NCI-H1417 (cell line): ENCODE measurements at places on chromosomes 12 and 14.

- no peak for DNase-seq
These were observed 58.1 kb downstream of the IFT81 start for GRCh38 chr12:110182281-110182680.

DNA sequence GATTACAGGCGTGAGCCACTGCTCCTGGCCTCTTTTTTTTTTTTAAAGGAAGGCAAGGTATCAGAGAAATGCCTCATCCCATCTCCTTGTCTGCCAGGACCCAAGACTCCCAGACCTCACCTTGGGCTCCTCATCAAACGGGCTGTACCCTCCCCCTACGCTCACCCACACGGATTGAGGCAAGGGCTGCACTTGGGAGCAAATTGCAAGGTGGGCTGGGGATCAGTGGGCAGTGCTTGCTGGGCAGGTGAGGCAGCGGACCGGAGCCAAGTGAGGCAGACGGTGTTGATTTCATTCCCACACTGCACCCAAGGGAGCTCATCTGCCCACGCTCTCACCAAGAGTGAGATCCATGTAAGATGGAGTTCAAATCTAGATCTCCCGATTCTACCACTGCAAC lies 41.0 kb upstream of the DICER1 start:
- DNase-seq = no peak

GRCh38 chr14:63782683-63783389 lies 55.0 kb upstream of the SGPP1 start:
- no peak for DNase-seq

- DNase-seq = no peak
These were observed 43.6 kb downstream of the KIF26A start for GRCh38 chr14:104181761-104182530.

- peak; percentile 66 for DNase-seq
These were observed 37.8 kb upstream of the OR4E1 start for GRCh38 chr14:21711360-21711961.

DNA sequence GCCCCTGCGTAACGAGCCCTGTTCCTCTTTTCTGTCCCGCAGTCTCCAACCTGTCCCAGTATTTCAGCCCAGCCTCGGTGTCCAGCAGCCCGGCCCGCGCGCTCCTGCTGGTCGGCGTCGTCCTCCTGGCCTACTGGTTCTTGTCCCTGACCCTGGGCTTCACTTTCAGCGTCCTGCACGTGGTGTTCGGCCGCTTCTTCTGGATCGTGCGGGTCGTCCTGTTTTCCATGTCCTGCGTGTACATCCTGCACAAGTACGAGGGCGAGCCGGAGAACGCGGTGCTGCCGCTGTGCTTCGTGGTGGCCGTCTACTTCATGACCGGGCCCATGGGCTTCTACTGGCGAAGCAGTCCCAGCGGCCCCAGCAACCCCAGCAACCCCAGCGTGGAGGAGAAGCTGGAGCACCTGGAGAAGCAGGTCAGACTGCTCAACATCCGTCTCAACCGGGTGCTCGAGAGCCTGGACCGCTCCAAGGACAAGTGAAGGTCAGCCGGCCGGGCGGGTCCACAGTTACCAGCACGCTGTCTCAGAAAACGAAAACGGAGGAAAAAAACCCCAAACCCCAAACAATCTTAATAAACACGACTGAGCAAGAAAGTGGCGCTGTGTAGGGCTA lies 31.6 kb downstream of the BRI3BP start:
- DNase-seq = no peak

- no peak for DNase-seq
These were observed 122.3 kb upstream of the CNOT2 start for GRCh38 chr12:70120970-70121369.

GRCh38 chr14:61065656-61066055 lies 84.6 kb downstream of the SLC38A6 start:
- peak; percentile 76 for DNase-seq

DNA sequence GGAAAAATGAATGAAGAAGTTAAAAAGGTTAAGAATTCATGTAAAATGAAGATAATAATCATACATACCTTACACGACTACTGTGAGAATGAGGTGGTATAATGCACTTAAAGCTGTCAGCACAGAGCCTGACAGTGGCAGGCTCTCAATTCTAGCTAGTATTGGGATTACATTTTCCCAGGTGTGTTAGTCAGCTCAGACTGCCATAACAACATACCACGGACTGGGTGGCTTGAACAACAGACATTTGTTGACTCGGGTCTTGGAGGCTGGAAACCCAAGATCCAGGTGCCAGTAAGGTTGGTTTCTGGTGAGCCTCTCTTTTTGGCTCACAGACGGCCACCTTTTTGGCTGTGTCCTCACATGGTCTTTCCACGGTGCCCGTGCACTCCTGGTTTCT lies 167.8 kb downstream of the CHST11 start:
- DNase-seq = no peak

- DNase-seq = no peak
These were observed 6.2 kb downstream of the OR4K17 start for GRCh38 chr14:20116748-20117147.

DNA sequence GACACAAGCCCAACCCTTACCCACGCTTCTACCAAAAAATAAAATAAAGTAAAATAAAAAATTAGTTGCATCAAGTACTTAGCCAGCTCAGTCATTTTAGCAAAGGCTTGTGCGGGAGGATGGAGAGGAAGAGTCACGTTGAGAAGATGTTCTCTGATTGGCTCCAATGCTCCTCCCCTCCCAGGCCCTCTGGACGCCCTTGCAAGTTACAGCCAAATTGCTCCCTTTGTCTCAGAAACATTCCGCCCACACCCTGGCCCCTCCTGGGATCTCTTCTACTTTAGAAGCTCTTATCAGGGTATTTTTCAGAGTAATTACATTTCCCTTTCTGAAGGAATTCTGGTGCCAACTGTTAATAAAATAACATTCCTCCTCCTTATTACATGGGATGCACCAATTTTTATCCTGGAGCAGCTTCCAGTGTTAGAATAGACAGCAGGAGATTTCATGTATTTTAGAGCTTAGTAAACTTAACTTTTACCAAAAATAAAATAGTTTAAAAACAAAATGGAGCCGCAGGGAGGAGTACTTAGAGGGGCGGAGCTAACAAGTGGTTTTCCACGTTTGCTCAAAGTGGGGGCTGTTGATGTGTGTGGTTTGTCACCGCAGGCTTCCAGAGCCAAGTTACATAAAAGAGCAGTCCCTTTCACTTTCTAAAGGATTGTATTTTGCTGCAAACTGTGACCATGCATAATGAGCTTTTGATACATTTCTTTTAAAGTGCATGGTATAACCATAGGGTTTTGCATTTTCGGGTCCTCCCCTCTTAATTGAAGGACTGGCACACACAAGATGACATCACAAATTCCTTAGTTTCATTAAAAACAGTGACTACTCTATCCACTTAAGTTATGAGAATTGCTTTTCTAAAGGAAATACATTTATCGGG lies 71.7 kb upstream of the RAP1B start:
- no peak for DNase-seq

DNA sequence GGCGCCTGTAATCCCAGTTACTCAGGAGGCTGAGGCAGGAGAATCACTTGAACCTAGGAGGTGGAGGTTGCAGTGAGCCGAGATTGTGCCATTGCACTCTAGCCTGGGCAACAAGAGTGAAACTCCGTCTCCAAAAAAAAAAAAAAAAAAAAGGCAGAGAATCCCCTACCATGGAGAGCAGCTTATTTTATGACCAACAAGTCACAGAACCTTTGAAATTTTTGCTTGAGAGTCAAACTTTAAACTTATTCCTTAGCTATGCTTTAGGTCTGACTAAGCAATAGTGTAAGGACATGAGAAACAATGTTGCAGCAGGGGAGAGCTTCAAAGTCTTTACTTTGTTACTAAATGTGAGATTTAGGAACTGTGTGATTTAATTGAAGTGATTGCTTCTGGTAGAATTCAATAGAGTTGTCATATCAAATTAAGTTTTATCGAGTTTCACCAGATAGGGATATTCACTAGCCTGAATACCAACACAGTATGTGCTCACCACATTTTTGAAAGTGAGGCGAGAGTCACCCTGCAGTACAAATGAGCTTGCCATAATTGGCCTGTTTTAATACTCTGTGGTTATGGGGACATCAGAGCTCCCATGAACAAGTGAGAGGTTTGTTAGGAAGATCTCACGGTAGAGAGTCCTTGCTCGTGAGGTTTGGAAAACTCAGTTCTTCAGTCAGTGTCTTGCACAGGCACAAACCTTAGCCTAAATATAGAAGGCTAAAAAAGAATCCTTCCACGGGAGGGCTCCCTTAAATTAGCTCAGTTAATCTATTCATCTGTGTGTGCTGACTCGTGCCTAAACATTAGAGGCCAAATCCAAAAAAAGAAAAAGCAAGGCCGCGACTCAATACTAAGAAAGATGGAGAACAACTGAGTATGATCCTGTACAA lies 108.6 kb downstream of the SAMD4A start:
- no peak for DNase-seq

GRCh38 chr12:15918066-15918465 lies 6.9 kb downstream of the DERA start:
- no peak for DNase-seq
